ENCODE measurements at places on chromosomes 1 and 21.
A peak's percentile ranks its signal among the peaks of the same experiment; 100 is the strongest.

- no peak for DNase-seq
These were observed 22.5 kb downstream of the MIER1 start for GRCh38 chr1:66947267-66947666.

DNA sequence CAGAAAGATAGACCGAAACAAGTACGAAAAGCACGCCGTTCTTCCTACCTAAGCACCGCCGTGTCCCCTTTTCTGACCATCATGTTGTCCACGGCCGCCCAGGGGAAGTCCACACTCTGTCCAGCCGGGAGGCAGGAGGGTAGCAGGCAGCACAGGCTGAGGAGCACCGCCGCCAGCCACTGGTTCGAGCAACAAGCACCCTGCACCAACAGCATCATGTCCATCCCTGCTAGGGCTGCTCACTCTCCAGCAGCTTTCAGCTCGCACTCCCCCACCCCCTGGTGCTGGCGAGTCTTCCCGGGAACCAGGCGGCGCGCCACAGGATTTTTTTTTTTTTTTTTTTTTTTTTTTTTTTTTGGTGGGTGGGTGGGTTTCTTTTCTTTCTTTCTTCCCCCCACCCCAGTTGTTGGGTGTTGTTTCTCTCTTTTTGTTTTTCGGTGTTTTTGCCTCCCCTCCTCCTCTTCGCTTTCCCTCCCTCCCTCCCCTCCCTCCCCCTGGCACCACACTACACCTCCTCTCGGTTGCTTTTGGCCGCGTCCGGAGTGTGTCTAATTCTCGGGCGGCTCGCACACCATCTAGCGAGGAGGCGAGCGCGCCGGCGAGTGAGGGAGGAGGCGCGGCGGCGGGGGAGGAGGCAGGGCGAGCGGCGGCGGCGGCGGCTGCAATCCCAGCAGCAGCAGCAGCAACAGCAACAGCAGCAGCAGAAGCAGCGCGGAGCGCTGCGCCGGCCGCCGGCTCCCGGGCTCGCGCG is at the start of gene NEGR1:
Gene NEGR1 (minus strand): TSS at position 269 of the 751 bp plus-strand sequence.
- DNase-seq, result no peak

- no peak for DNase-seq
These were observed 108.7 kb upstream of the IGSF21 start for GRCh38 chr1:17998889-17999288.

DNA sequence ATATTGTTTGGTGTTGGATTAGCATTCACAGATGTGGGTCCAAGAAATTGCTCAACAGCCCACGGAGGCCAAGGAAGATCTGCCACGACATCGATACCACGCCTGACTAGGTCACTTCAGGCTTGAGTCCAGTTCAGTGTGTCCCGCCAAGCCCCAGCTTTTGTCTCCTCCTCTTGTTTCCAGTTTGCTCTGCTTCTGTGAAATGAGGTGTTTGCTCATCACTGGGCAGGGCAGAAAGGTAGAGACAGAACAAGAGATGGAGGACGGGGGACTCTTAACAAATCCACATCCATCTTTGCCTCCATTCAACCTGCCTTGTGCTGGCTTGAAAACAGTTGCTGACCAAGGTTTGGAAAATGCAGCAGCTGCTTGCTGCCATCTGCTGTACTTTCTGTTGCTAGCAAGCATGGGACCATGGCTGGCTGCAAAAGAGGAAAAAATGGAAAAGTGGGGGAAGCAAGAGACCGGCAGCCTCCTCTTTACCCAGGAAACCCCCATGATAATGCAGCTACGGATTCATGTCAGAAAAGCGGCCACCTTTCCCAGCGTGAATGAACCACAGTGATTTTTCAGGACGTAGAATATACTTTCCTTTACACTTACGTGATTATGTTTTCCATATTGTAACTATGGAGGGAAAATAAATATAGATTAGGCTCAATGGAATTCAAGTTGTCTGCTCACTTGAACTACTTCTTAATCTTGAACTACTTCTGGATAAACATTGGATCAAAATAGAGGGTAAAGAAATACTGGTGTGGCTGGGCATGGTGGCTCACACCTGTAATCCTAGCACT is 80.2 kb upstream of the GREM2 start:
- DNase-seq, result no peak

DNA sequence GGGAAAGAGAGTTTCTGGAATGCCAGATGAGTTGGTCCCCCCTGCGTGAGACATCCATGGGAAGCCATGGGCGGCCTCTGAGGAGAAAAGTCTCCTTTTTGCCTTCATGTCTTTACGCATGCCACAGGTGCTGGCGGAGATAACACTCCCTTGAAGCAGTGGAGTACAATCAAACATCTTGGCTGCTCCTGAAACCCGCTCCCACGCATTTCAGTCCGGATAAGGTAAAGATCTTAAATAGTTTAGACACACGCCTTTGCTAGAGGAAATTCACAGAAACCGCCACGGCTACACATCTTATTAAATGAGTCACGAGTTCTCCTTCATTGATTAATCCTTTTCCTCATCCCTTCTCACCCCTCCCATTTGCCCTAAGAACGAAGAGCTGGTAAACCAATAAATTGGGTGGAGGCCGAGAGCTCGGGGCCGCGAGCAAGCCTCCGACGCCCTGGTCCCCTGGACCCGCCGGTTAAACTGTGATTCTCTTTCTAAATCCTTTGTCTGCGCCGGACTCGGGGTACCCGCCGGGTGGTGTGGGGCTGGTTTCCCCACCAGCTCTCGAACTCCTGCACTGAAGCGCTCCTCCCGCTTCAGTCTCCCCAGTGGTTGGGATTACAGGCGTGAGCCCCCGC is 6.6 kb upstream of the ZNF669 start:
- DNase-seq, result no peak

- DNase-seq, result no peak
These were observed 15.6 kb downstream of the TPM3 start for GRCh38 chr1:154176337-154176736.

- no peak for DNase-seq
These were observed 244.9 kb downstream of the KCNJ6 start for GRCh38 chr21:37671381-37671780.

DNA sequence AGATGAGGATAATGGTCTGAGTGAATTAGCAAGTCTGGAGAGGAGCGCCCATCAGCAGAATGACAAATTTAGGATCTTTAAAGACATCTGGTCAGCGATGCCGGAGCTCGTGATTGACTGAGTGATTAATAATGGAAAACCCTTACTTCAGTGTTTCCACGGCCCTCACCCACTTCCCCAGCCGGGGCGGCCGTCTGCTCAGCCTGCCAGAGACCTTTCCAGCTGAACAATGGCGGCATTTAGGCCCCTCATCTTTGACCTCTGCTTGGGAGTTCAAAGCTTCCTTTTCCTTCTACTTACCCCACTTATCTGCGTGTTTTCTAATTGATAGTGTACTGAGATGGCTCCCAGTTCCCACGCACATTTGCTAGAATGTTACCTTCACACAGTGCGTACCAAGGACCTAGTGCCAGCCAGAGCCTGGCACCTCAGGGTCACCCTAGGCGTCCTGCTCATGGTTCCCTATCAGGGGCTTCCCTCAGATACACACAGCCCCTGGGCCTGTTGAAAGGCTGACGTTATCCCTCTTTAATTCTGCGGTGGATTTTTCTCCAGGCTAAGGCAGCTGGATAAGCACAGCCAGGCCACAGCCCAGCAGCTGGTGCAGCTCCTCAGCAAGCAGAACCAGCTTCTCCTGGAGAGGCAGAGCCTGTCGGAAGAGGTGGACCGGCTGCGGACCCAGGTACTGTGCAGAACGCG is 232.8 kb downstream of the SDCCAG8 start:
- no peak for DNase-seq

DNA sequence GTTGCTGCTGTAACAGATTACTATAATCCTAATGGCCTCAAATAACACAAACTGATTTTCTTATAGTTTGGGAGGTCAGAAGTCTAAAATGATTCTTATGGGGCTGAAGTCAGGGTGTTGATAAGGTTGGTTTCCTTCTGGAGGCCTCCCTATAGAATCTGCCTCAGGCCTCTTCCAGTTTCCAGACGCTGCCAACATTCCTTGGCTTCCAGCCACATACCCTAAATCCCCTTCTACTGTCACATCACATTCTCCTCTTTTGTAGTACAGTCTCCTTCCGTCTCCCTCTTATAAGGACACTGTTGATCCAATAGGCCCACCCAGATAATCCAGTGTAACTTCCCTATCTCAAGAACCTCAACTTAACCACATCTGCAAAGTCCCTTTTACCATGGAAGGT is 145.3 kb upstream of the NCAM2 start:
- DNase-seq, result no peak

- DNase-seq, result no peak
These were observed 2.2 kb upstream of the MATN1 start for GRCh38 chr1:30725450-30726095.

GRCh38 chr1:44084998-44085675 is 33.5 kb upstream of the KLF17 start:
- no peak for DNase-seq

- DNase-seq, result no peak
These were observed 125.0 kb downstream of the LYPLAL1 start for GRCh38 chr1:219298571-219299148.

GRCh38 chr21:42463861-42464515 is 32.0 kb downstream of the RSPH1 start:
- DNase-seq, result peak; percentile 20

DNA sequence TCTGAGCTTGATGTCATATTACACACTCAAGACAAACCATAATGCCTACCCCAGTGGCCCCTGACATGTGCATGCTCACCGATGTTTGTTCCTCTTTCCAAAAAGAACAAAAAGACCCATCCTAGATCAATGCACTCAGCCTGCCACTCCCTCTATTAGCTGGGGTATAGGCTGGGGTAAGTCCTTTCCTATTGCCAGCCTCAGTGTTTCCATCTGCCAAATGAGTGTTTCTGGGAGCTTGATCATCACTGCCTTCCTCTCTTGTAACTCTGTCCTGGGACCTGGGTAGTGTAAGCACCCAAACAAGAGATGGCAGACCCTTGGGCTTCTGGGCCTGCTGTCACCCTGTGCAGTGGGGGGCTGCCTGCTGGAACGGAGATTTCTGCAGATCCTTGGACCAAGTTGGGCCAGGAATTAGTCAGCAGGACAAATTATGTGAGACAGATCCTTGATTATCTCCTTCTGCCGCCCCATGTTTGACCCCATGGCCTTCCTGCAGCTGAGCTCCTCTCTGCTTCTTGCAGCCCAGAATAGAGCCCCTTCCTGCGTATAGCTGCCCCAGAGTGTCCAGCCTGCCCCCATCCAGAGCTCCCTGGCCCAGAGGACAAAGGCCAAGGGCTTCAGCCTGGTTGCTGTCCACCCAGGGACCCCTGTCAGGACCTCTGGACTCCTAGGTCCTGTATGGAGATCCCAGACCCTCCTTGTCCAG is 31.5 kb upstream of the LRP8 start:
- DNase-seq, result no peak

- DNase-seq, result no peak
These were observed 5.5 kb downstream of the PTP4A2 start for GRCh38 chr1:31932491-31933316.

DNA sequence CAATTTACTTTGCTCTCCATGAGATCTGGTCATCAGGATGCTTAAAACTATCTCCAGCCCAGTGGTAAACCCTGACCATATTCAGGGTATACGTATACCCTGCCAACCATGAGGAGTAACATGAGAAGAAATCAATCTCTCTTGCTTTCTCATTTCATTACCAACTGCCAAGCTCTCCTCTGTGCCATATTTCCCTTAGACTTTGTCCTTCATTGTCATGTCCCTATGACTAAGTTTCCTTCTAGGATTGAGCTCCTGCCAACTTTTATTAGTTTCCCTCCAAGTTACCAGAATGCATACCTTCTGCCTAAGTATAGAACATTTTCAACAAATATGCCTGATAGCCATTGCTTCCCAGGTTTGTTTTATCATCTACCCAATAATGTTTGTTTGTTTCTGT is 1113.9 kb upstream of the B3GALT2 start:
- DNase-seq, result no peak

DNA sequence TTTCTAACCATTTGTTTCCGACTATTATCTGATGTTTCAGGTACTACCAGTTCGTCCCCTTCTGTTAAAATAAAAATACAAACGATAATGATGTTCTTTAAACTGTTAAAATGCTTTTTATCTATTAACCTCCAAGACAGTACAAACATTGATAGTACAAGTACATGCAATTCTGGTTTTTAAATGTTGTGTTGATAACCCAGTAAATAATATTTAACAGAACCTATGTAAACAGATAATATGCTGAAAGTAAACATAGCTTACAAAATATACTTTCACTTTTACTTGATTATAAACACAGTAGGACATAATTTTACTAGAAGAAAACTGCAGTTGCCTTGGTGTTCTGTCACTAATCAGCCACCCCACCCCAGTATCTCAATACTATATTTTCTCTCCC is 76.9 kb downstream of the COQ8A start:
- no peak for DNase-seq

DNA sequence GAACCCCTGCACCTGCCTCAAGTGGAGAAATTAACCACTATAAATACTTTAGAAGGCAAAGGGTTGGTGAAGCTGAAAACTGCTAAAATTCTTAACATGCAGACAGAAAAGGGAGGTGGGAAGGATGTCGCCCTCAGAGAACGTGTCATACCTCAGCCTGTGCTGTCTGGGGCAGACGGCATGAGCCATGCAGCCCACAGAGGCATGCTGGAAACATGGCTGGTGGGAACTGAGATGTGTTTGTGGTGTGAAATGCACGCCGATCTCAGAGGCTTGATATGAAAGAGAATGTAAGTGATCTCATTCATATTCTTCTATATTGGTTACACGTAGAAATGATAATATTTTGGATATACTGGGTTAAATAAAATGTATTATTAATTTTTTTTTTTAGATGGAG is 16.3 kb downstream of the AGPAT3 start:
- no peak for DNase-seq

GRCh38 chr1:61047061-61047460 is 35.3 kb upstream of the NFIA start:
- no peak for DNase-seq

DNA sequence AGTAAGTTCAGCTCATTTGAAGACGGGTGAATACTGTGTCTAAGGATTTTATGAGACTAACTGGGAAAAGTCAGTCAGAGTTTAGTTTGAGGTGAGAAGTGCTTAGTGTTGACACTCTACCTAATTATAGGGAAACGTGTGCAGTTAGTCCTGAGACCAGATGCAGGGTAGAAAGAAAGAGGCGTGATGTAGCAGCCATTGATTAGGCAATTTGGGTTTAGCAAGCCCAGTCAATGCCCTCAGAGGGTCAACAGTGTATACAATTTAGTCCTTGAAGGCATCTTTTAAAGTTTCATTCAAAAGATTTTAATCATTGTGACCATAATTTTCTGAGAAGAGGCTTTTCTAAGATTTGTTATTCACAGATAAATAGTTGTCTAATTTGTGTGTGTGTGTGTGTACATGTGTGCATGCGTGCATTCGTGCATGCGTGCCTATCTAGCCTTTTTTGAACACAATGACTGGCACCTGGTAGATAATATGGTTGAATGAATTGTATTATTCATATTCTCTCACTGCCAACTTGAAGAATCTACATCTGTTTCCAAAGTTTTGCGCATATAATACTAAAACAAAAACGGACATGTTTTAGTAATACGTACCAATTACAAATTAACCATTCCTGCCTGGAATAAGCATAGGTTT is 332.9 kb downstream of the SRGAP2C start:
- DNase-seq, result no peak

GRCh38 chr21:45306832-45307571 is 19.3 kb upstream of the POFUT2 start:
- DNase-seq, result no peak

All from stimulated activated CD4-positive, alpha-beta T cell treated with anti-CD3 and anti-CD28 coated beads, TNF-alpha, amount 100 ng/mL, for 1 hour (primary cell).